GM12891 (cell line): ENCODE measurements at places on chromosomes 11 and 22.

GRCh38 chr11:12090061-12090591 is 20.3 kb upstream of the MICAL2 start:
- DNase-seq = no peak

DNA sequence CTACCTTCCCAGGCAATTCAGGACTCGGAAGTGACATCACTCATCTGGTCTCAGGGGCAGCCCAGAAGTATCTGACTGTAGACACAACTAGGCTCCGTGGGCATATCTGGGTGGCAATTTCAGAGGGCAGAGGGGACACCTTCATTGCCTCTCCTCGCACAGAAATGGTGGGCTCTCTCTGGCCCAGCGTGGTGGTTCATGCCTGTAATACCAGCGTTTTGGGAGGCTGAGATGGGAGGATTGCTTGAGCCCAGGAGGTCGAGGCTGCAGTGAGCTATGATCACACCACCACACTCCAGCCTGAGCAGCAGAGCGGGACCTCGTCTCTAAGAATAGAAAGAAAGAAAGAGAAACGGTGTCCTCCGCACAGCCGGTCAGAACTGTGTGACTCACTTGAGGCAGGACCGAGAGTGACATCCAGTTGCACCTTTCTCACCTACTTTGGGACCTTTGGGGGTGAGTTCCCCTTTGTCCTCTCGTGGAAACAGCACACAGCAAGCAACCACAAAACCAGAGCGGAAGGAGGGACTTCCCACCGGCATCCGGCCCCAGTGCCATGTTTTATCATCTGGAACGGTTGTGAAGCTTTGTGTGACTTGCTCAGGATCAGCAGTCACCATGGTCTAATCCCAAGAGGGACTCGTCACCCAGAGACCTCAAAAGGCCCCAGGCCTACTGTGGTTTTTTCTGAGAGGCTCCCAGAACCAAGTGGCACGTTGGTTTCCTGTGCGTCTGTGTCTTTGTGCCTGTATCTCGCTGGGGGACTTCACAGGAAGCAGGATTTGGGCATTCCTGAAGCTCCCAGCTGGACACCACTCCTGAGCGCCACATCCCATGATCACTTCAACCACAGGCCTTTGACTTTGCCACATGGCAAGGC is 38.4 kb upstream of the EMID1 start:
- DNase-seq = peak; percentile 78

GRCh38 chr22:37416389-37416788 is 10.9 kb downstream of the ELFN2 start:
- no peak for DNase-seq

DNA sequence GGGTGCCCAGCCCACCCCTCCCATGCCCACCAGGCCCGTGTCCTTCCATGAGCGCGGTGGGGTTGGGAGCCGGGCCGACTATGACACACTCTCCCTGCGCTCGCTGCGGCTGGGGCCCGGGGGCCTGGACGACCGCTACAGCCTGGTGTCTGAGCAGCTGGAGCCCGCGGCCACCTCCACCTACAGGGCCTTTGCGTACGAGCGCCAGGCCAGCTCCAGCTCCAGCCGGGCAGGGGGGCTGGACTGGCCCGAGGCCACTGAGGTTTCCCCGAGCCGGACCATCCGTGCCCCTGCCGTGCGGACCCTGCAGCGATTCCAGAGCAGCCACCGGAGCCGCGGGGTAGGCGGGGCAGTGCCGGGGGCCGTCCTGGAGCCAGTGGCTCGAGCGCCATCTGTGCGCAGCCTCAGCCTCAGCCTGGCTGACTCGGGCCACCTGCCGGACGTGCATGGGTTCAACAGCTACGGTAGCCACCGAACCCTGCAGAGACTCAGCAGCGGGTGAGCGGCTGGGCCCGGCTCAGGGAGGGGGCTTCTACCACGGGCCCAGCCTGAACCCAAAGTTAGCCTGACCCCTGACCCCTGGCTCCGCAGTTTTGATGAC is 3.0 kb downstream of the PKP3 start:
- peak; percentile 92 for DNase-seq

- DNase-seq = no peak
Observed at GRCh38 chr11:94639901-94640721, 72.9 kb downstream of the PIWIL4 start.
